Tibial nerve (tissue), 4 donors: ENCODE measurements at places on chromosomes 3 and 15. TPM values are rescaled to one million over a fixed set of nuclear protein-coding genes. Genes with fewer than 3 reads are reported as not detected.

DNA sequence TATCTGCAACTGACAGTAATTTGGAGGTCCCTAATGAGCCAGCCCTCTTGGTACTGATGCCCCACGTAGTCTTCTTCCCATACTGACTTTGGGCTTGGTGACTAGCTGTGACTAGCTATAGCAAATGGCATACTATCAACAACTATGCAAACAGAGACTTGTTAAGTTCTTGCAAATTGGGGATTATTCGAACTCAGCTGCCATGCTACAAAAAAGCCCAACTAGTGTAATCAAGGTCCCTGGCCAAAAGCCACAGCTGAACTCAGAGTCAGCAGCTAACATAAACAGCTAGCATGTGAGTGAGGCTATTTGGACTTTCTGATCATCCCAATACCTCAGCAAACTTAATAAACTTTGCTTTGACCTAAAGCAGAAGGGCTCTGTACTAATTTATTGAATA lies 121.2 kb upstream of the PLXND1 start:
- no peak for DNase-seq

TMEM44 gene
- 17.4 TPM for total RNA-seq

FBLN2 gene
- 445 TPM for total RNA-seq

CLDN16 gene
- total RNA-seq, result not detected

DNA sequence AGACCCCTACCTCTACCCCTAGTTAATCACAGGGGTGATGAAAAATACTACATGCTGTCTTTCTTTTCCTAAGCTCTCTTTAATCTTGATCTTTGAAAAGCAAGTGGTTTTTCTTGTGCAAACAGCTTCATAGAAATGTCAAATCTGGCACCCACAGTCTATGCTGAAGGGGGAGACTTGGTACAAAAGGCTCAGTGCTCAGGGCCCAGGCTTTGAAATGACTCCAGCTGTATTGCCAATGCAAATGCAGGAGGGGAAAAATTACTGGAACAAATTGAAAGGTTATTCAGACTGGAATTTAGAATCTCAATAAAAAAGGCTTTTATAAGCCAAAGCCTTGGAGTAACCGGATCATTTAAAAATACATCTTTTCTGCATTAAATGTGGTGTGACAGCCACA lies 223.9 kb downstream of the LRTM1 start:
- no peak for DNase-seq

GRCh38 chr15:66803182-66803729 lies 101.2 kb downstream of the SMAD6 start:
- DNase-seq, result peak; percentile 70

SRGAP3 gene
- 11.7 TPM for total RNA-seq

- DNase-seq, result no peak
These were observed 3.1 kb upstream of the ABTB1 start for GRCh38 chr3:127669541-127670228.

DNA sequence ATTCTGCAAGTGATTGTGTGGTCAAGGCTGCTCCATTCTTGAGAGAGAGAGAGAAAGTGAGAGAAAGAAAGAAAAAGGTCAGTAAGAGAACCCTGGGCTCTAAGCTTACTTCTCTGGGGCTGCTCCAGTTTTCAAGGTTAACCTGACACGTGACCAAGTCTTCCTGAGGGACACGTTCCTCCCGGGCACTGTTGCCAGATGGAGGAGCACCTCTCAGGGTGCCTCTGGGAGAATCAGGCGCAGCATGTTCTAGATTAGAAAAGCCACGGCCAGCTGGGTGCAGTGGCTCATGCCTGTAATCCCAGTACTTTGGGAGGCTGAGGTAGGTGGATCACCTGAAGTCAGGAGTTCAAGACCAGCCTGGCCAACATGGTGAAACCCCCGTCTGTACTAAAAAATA lies 60.8 kb downstream of the ITGA11 start:
- no peak for DNase-seq

SAMMSON gene
- total RNA-seq, result 2.5 TPM

DNA sequence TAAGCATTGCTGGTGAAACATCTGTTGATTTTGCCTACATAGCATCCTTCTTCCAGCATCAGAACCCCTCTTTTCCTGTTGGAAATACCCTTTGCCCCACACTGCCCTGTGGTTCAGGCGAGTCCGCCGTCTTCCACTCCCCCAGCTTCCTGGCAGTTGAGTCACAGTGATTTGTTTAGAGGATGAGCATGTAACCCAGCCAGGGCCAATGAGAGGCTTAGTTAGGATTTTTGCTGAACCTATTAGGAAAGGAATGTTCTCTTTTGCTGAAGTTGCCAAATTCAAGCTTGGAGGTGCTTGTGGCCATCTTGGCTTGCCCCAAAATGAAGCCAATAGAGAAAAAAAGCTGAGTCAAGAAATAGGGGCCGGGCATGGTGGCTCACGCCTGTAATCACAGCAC lies 19.0 kb upstream of the MEX3B start:
- DNase-seq, result no peak

ITIH3 gene
- total RNA-seq, result 23.7 TPM

DNA sequence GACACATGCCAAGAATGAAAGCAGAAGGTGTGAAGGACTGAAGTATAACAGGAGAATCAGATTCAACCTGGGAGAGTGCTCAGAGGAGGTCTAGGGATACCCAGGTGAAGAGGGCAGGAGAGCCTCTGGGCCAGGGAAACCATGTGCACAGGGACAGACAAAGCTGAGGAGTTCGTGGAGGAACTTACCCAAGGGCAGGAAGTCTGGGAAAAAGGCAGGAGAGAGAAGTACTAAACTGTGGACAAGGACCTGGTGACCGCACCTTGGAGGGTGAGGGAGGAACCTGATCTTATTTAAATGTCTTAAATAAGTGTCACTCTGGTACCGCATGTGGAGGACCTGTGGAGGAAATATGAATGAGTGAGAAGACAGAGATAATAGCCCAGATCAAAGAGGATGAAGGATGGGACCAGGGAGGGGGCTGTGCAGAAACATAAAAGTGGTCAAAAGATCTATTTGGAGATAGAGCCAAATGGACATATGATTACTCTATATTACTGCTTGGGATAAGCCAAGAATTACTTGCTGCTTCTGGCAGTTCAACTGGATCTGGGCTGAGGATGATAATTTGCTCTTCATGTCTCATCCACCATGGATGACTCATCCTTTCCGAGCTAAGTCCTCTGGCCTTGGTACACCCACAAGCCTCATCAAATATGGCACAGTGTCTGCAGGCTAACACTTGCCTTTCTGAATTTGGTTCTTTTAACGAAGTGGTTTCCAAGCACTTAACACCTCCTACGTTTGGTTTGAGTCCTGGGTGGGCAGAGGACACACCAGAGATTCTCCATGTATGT lies 116.9 kb upstream of the NMNAT3 start:
- no peak for DNase-seq

GRCh38 chr3:33746416-33747116 lies 28.5 kb upstream of the CLASP2 start:
- DNase-seq, result no peak

DNA sequence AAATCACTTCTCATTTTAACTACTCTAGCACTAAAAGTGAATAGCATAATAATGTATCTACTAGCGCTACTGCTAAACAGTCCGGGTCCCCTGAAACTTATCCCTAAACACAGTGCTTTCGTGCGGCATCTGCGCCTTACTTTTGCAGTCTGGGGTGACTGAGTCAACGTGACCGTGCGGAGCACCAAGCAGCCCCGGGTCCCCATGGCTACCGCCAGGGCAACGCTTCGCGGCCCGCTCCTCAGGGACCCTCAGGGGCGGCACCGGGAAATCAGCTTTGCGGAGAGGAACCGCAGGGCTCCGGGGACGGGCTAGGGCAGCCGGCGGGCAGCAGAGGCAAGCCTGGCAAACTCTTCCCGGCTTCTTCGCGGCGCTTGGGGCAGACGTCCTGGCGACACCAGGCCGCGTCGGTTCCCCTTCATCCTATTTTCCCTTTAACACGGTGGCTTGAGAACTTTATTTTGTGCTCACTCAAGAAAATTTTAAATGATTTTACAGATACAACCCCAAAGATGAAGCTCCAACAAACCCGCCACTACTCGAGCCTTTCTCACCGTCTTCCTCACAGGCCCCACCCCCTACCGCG lies 757 bp upstream of the DIPK2A start:
- peak; percentile 18 for DNase-seq

DNA sequence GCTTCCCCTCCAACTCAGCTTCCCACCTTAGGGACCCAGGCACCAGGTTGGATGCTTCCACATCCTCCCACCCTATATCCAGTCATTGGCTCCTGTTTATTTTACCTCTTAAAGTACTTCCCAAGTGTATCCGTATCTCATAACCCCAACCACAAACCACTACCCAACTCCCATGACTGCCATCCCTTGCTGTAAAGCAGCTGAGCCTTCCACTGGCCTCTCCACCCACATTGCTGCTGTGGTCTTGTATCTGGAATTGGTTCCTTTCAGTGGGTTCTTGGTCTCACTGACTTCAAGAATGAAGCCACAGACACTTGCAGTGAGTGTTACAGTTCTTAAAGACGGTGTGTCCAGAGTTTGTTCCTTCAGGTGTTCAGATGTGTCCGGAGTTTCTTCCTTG lies 79.8 kb upstream of the HRH1 start:
- DNase-seq, result no peak

DNA sequence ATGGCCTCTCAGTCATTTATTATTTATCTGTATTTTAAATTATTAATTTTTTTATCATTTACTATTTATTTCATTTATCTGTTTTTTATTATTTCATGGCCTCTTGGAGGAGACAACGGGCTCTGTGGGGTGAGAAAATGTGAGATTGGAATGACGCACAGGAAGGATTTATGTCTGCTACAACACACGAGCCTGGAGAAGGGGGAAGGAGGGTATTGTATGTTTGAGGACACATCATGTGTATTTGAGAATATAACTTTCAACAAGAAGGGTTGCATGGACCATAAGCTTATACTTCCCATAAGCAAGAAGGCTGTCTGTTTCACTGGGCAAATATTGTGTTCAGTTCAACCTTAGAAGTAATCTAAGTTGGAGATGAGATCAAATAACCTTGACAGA lies 31.7 kb downstream of the LSM3 start:
- no peak for DNase-seq

WWTR1 gene
- total RNA-seq, result 126 TPM

SCN11A gene
- 0.30 TPM for total RNA-seq

GABRR3 gene
- total RNA-seq, result not detected

GRCh38 chr15:100544338-100544841 lies 15.6 kb upstream of the CERS3 start:
- no peak for DNase-seq
